Panc1 (cell line): ENCODE measurements at places on chromosomes 6 and 20.

- no peak for DNase-seq
Measured at GRCh38 chr6:150722614-150723344, 123.1 kb downstream of the PLEKHG1 start.

DNA sequence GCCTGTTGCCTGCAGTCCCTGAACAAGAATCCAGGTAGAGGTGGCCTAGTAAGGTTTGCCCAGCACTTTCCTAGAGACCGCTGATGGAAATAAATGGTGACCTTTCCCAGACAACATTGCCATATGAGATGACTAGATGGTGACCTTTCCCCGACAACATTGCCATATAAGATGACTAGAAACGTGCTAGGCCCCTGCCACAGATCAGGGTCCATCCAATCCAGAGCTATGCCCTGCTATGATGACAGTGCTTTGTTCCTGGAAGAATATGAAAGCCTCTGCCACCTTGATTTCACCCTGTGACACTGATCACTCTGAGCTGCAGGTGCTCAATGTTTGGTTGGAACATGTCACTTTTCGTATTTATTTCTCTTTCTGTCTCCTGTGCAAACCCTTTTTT is 133.8 kb upstream of the SPTLC3 start:
- DNase-seq: no peak

- DNase-seq: no peak
Measured at GRCh38 chr20:48908656-48909319, 12.7 kb upstream of the ARFGEF2 start.

DNA sequence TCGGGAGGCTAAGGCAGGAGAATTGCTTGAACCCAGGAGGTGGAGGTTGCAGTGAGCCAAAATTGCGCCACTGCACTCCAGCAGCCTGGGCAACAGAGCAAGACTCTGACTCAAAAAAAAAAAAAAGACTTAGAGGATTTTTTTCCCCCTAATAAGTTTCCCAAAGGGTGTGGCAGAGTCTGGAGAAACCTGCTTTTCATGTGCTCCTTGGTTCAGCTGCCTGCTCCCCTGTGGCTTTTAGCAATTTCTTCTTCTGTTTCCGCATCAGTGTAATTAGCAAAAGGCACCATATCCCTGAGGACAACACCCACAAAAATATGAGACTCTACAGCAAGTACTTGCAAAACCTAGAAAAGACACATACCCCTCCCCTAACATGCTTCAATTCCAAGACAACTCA is 28.6 kb upstream of the ZNF133 start:
- DNase-seq: no peak

DNA sequence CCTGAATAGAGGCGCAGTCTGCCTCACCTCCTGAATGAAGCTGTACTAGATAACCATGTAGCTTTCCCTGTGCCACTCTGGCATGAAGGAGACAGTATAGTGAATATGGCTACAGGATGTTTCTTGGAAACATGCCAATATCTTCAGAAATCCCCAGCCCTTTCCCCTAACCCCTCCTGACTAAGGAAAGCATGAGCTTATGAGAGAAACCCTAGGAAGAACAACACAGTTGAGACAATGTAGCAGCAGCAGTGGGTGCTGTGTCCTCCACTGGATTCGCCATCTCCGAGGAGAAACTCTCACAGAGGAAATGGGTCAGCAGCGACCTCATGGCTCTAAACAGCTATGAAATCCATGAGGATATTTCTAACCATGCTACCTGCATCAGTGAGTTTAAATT is 6.7 kb downstream of the HLA-DQA1 start:
- DNase-seq: no peak

DNA sequence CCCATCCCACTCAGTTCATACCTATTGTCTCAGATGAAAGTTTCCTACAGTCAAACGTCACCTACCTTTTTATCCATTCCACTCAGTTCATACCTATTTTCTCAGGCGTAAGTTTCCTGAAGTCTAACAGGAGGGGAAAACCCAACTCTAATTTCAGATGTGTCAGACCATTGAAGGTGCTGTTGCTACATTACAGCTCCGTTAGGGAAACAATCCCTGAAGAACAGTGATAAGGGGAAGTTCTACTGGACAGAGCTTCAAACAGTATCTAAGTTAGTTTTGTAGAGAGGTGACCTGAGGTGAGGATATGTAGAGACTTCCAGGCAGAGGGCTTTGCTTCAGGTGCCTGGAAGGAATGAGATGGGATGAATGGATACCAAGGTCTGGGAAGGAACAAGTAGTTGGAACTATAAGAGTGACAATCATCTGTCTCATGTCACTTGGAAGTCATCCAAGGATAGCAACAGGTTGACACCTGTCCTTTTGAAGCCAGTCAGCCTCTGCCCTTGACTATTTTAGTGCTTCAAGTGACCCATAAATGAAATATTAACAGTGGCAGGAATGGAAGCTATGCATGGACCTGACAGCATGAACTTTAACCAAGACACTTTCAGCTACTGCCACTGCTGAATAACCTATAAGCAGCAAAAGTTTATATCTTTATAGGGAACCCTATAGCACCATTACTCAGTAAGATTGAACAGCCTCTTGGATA is 191.6 kb upstream of the MOCS1 start:
- no peak for DNase-seq

- DNase-seq: no peak
Measured at GRCh38 chr6:141541581-141542324, 591.0 kb upstream of the GJE1 start.

- no peak for DNase-seq
Measured at GRCh38 chr20:51529758-51530157, 12.8 kb downstream of the NFATC2 start.

DNA sequence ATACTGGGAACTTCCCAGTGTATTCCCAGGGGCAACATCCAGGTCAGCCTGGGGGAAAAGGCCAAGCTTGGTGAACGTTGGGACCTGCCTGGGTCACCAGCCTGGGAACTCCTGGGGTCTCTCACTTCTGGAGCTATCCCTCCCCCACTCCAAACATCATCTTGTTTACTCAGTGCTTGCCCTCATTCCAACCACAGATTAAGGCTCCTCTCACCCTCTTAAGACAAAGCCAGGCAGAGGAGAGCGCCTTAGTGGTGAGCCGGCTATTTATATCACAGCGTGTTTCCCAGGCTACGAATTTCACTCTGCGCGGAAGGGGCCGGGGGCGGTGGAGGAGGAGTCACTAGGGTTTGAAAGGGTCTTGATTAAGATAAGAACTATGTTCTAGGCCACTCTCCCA is 12.1 kb downstream of the PRPH2 start:
- no peak for DNase-seq

GRCh38 chr20:8049310-8049709 is 29.7 kb upstream of the TMX4 start:
- no peak for DNase-seq

- no peak for DNase-seq
Measured at GRCh38 chr20:50222309-50223038, 31.8 kb downstream of the CEBPB start.

DNA sequence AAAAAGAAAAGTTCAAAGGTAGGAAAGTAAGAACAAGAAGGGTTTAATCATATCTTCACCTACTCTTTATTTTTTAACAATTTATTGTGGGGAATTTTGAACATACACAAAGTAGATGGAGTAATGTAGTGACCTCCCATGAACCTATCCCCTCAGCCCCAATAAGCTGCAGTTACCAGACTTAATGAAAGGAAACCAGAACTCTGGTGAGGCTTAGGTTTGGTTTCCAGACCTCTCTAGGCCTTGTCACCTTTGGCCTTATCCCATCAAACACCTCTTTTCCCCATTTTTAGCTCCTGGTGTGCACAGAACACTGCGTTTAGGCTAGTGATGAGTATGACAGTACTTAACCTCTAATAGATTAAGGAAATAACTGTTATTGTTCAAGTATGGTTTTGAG is 42.0 kb downstream of the CBFA2T2 start:
- DNase-seq: no peak

DNA sequence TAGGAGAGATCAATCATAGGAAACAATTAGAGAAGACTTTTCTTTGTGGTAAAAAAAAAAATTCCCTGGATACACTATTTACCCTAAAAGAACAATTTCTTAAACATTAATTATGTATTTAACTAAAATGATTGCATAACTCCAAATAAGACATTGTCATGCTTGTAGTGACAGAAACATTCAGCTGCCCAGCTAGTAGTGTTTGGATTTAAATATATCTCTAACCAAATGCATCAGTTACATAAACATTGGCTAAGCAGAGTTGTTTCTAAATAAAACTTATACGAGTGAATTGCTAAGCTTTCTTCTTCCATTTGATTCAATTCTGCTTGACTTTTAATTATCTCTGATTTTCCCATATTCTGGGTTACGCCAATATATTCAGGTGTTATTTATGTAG is 23.7 kb downstream of the MLIP start:
- DNase-seq: no peak

GRCh38 chr6:24385536-24386269 is 17.0 kb upstream of the MRS2 start:
- no peak for DNase-seq

GRCh38 chr20:48823476-48823875 is 4.3 kb downstream of the PREX1 start:
- no peak for DNase-seq

GRCh38 chr6:142960098-142960497 is 15.1 kb upstream of the HIVEP2 start:
- DNase-seq: no peak

DNA sequence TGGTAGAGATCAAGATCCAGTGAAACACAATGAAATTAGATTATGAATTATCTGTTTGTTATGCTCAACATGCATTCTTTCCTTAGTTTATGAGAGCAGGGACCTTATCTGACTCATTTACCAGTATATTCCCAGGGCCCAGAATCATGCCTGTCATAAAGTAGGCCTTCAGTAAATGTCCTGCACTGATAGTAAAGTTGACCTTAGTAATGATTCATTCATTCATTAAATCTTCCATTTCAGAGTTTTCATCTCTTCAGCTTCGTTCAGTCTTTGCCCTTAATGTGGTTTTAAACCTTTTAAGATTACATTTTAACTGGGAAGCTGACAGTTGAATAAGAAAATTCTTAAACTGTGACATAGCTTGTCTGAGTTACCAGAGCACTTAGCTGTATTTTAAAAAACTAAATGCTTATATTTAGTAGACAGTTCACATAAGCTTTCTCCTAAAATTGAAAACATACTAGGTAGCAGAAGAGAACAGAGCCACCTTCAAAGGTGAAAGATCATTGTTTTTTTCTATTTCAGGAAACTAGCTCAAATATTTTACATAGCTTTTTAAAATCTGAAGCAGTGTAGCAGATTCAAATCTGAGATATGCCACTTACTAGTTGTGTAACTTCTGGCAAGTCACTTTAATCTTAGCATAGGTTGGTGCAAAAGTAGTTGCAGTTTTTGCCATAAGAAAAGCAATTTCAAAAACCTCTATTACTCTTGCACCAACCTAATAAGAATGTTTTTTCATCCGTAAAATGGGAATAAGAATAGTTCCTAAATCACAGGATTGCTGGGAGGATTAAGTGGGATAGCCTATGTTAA is 41.4 kb downstream of the MCM8 start:
- DNase-seq: no peak

- no peak for DNase-seq
Measured at GRCh38 chr6:158825951-158826306, 6.8 kb upstream of the EZR start.

DNA sequence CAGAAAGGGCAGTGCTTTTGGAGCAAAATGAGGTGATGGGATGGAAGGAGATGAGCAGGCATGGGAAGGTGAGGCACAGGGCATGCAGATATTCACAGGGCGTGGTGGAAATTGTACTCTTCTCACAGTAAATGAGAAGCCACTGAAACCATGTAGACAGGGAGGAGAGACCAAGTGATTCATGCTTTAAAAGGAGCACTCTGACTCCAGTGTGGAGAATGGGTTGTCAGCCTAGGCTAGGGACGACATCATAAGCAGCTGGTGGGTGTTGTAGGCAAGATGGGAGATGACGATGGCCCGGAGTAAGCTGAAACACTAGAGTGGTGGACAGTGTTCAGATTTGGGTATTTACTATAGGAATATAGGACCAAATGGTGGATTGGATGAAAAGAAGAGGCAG is 18.4 kb downstream of the PDE7B start:
- DNase-seq: no peak

GRCh38 chr20:44908987-44909871 is 631 bp upstream of the PABPC1L start:
- no peak for DNase-seq

GRCh38 chr6:71733970-71734899 is 152.1 kb upstream of the RIMS1 start:
- DNase-seq: no peak

GRCh38 chr6:104134876-104135275 is 724.8 kb downstream of the HACE1 start:
- no peak for DNase-seq

DNA sequence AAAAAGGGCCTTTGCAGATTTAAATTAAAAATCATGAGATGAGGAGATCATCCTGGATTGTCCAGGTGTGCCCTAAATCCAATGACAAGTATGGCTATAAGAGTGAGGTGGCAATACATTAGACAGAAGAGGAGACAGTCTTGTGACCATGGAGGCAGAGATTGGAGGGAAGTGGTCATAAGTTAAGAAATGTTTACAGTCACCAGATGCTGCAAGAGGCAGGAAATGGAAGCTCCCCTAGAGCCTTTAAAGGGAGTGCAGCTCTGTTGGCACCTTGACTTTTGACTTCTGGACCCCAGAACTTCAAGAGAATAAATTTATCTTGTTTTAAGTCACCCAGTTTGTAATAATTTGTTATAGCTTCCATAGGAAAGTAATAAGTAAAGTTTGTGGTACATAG is 61.1 kb downstream of the HMGN3 start:
- DNase-seq: no peak

DNA sequence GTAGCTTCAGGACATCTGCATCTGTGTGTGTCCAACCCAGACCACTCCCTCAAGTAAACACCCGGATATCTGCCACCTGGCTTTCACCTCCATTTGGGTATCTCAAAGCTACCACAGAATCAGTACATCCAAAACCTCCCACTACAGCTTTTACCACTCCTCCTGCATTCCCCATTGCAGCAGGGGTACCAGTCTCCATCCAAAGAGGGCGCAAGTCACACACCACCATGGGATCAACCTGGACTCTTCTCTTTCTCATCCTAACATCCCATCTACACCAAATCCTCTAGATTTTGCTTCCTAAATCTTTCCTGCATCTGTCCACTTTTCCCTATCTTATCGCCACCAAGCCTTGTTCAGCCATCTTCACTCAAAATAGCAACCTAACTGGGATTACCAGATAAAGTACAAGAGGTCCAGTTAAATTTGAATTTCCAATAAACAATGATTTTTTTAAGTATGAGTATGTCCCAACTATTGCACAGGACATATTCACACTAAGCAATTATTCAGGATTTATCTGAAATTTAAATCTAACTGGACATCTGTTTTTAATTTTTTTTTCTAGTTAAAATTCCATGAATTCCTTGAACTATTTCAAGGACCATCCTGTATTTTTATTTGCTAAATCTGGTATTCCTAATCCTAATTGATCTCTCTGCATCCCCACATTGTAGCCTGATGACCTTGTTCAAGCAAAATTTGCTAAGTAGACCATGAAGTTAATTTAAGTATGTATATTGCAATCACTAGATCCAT is 164.3 kb upstream of the MLN start:
- DNase-seq: no peak

- no peak for DNase-seq
Measured at GRCh38 chr6:50724381-50725124, 11.2 kb downstream of the TFAP2D start.
